ENCODE measurements at places on chromosomes 16 and 17. TPM values are rescaled to one million over a fixed set of nuclear protein-coding genes. Genes with fewer than 3 reads are reported as not detected.
A peak's percentile ranks its signal among the peaks of the same experiment; 100 is the strongest.

DNA sequence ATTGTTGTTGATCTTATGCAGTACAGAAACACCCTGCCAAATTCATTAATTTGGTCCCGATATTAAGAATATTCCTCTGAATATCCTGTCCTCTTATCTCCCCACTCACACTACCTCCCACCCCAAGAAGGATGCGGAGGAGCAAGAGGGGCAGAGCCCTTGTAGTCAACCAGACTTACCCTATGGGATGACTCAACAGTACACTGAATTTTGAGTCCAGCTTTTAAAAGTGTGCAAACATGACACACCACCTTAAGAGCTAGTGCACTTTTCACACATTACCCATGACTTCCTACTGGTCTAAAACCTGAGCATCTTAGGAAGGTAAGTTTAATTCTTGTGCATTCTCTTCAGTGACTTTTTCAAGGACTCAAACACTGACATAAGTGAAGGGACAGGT lies 9.5 kb downstream of the USP22 start:
- DNase-seq = no peak

DNA sequence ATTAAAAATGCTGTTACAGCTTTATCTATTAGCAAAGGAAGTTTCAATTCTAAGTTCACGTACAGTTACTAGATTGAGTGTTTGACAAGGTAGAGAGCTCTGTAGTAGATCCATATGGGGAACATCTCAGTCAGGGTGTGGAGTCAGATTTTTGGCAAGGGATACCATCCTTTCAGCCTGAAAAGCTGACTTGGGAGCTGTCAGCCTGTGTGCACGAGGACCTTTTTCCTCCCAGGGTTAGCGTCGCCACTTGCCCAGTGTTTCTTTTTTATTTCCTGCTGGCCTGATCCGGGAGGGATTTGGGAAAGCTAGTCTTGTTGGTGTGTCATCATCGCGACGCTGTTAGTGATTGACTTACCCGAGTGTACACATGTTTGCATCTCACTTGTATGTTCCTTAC lies 29.5 kb downstream of the WWOX start:
- no peak for DNase-seq

GRCh38 chr17:46045639-46046038 lies 46.6 kb downstream of the STH start:
- no peak for DNase-seq

DNA sequence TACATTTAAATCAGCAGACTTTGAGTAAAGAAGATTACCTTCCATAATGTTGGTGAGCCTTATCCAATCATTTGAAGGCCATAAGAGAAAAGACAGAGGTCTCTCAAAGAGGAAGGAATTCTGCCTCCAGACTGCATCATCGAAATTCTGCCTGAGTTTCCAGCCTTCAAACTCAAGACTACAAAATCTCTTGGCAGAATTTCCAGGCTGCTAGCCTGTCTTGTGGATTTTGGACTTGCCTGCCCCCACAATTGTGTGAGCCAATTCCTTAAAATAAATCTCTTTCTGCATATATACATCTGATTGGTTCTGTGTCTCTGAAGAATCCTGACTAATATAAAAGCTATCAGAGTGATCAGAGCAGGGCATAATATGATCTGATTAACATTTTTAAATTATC lies 216.6 kb upstream of the CPHXL start:
- DNase-seq = no peak

DNA sequence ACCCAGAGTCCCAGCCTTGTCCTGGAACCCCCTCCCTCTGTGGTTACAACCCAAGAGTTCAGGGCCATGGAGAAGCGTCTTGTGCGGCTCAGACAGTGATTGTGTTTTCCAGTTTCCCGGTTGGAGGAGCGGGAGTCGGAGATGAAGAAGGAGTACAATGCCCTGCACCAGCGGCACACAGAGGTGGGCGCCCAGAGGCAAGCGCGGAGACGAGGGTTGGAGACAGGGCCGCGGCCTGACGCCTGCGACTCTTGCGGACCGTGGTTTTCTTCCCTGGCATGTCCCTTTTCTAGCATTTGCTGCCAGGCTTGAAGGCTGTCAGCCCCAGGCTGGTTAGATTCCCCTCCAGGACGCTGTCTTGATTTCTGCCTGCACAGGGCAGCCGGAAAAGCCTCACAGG lies 23.0 kb downstream of the MAPK8IP3 start:
- no peak for DNase-seq

DNA sequence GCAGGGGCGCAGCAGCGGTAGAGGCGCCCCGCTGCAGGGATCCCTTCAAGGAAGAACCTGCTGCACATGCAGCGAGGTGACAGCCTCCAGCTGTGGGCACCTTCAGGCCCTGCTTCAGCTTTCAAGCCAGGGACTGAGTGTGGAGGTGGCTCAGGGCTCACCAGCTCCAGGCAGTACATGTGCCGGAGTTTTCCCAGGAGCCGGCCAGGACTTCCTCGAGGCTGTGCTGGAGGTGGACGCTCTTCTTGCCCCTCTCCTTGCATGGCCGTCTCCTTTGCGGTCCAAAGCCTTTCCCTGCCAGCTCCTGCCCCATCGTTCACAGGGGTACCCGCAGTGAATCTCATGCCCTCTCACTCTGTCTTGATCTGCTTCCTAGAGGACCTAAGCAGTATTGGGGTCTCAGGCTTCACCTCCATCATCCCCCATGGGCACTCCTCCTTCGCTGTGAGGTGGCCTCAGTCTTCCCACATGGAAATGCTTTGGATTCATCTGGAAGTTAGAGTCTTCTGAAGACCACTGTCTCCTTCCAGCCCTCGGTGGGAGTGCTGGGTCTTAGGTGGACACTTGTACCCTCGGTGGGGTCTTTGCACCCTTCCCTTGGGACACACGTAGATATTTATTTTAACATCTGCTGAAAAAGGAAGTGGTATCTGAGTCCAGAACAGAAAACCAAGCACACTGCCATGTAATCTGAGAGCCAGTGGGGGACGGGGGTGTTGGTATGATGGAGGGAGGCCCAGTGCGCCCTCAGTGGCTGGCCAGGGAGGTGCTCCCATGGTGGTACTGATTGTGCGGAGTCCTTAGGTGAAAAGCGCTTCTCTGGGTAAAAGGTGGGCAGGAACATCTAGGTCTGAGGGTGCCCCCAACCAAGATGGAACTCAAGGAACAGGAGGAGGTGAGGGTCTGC lies 7.0 kb downstream of the XYLT2 start:
- DNase-seq = no peak

DNA sequence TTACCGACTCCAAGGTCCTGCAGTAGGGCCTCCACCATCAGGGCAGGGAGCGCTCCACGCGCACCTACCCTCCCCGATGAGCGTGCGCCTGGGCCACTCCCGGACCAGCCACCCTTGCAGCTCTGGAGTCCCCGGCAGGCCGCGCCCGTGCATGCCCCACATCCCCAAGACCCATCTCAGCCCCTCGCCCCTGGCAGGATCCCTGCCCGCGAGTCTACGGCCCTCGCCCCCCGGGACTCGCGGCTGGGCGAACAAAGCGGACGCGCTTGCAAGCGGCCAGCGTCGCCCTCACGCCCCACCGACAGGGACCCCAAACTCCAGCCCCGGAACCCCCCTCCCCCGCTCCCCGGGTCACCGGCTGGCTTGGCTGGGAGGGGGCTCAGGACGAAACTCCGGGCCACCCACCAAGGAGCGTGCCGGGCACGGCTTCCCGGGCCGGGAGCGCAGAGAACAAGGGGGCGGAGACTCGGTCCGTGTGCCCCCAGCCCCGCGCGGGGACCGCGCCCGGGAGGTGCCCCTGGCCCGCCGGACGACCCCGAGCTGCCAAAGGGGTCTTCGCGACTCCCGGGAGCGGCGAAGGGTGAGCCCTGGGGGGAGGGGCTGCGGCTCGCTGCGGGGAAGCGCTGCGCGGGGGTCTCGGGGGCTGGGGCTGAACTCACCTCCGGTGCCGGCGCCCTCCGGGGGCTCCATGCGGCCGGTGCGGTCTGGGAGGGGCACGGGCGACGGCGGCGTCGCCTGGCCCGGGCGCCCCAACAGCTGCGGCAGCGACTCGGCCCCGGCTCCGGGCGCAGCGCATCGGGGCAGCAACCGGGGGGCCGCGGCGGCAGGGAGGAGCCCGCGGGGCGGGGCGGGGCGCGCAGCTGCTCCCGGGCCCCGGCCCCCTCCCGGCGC lies at the start of gene DBNDD1:
TSS of gene DBNDD1 (minus strand) at position 805 of the 891 bp plus-strand sequence. CDS start at position 690, 115 bp downstream.
- no peak for DNase-seq

DNA sequence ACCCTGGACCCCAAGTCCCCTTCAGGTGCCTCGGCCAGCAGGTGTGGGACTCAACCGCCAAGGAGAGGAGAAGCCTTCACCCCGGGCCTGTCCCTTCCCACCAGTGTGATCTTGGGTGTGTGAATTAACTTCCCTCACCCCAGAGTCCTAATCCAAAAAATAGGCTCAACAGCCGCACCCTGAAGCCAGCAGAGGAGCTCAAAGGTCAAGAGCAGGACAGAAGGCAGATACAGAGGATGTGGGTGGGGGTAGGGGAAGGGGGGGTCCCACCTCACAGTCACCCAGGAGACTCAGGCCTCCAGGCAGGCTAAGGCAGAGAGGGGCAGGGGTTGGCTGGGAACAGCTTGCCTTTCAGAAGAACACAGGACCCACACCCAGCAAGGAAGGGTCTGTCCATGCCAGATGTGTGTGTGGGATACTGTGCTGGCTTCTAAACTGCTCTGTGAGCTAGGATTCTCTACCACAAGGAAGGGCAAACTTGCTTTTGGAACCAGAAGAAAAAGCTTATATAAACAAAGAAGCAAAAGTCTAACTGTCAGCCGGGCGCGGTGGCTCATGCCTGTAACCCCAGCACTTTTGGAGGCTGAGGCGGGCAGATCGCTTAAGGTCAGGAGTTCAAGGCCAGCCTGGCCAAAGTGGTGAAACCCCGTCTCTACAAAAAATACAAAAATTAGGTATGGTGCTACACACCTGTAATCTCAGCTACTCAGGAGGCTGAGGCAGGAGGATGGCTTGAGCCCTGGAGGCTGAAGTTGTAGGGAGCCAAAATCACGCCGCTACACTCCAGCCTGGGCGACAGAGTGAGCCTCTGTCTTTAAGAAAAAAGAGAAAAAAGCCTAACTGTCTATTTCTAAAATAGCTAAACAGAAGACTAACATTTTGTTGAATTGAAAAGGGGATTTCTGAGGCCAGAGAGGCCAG lies 4.6 kb downstream of the PIEZO1 start:
- no peak for DNase-seq

- DNase-seq = no peak
These were observed 9.0 kb upstream of the CD300C start for GRCh38 chr17:74554909-74555308.

DNA sequence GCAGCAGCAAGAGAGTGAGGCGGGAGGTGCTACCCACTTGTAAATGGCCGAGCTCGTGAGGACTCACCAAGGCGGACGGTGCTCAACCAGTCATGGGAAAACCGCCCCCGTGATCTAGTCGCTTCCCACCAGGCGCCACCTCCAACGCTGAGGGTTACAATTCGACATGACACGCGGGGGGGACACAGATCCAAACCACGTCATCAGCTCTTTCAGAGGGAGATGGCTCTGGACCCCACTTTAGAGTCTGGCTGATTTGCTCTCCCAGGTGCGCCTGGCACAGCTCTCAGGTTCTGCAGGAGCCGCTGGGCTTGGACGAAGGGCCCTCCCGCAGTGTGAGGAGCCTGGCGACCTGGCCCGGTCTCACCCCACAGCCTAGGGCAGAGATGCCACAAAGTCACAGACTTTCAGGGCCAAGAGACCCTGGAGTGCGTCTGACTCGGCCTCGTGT lies 21.1 kb upstream of the DOC2B start:
- DNase-seq = no peak

- no peak for DNase-seq
These were observed 15.0 kb upstream of the FAAP100 start for GRCh38 chr17:81567191-81567590.

DNA sequence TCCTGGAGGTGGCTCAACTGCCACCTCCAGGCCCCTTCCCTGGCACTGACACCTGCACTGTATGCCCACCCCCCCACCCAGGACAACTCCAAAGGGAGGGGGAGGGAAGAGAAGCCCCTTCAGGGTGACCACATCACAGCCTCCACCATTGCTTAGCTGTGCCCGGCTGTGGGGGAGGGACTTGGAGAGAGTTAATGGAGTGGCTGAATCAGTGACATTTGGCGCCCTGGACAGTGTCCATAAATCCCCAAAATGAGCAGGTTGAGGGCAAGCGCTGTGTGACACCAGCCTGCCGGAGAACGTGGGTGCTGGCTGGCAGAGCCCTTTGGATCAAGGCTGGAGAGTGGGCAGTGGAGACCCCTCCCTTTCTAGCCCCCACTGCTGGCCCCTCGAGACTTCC lies 883 bp downstream of the USH1G start:
- DNase-seq = no peak

DNA sequence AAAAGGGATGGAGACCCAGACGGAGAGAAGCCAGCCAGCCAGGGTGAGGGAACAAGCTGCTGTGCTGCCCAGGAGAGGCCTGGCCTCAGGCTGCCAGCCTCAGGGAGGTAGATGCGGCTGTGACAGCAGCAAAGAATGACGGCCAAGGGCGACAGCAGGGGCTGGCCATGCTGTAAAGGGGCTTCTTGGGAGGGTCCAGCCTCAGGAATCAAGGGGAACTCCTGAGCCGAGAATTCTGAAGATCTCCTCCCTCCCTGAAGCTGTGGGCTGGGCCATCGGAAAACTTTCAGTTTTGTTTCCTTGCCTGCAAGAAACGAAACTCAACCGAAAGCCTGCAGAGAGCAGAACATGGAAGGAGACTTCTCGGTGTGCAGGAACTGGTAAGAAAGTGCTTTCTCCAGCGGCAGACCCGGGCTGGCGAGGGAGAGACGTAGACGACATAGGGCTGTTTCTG lies at the start of gene XAF1:
TSS of gene XAF1 (plus strand) at position 316 of the 454 bp plus-strand sequence. CDS start at position 349, 33 bp downstream.
- DNase-seq = peak; percentile 65

Gene HDAC5
- 18.0 TPM for total RNA-seq

Gene RAP1GAP2
- total RNA-seq = 1.9 TPM

Gene DHRS7C
- not detected for total RNA-seq
